ENCODE measurements at places on chromosomes 1 and 21. TPM values are rescaled to one million over a fixed set of nuclear protein-coding genes. Genes with fewer than 3 reads are reported as not detected.

DNA sequence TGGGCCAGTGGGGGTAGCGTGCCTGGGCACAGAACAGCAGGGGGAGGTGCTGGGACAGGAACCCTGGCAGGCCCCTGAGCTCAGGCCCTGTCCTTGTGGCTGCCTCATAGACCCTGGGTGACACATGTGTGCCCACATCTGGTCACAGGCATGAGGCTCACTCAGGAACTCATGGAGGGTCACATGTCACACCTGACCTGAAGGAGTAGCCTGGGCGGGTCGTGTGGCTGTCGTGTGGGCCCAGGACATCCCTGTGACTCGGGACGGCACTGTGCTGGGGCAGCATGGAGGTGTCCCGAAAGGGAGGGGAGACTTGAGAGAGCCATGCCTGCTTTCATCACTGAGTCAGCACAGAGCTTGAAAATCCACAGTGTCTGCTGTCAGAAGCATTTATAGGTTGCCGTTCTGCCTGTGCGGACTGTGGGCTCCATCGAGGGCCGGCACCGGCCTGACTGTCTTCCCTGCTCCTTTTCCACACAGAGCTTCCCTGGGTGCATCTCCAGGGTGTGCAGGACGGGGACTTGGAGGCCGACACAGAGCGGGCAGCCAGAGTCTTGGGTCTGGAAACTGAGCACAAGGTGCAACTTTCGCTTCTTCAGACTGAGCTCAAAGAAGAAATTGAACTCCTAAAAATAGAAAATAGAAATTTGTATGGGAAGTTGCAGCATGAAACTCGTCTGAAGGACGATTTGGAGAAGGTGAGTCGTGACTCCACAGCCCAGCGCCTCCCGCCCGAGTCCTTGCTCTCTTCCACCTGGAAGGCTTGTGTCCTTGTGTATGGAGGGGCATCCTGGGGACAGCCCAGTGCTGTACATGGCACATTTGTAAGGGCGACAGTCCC, 32.8 kb downstream of the PCNT start:
- H3K27me3 ChIP-seq = no peaks in the 10 kb centered on the region
- H3K4me3 ChIP-seq = no peak overlapping the region
- no peak overlapping the region for H3K27ac ChIP-seq
- DNase-seq = no peak
- no peaks in the 10 kb centered on the region for H3K4me1 ChIP-seq

DNA sequence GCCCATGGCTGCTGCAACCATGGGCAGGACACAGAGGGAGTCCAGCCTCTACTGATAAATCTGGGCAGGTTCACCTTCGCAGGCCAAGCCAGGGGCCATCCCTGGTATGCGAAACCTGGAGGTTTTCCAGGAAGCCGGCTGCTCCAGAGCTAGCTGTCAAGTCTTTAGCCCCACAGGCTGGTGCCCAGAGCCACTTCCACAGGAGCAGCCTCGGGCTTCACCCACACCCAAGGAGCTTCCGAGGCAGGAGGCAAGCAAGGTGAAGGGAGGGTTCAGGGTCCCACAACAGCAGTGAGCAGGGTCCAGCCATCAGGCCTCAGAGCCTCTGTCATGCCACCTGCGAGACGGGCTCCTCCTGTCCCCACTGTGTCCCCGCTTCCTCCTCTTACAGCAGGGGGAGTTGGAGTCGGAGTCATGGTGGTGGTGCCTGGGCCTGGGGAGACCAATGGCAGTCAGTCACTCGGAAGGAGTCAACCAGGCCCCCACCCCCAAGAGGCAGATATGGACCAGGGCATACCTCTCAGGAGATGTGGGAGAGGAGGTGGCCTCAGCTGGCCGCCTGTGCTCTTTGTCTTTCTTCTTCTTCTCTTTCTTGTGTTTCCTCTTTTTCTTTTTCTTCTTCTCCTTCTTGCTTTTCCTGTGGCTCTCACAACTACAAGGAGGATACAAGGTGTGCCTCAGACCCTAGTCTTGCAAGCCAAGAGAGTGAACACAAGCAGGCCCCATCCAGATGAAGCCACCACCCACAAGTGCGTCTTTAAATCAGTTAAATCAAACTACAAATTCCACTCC, 2.1 kb downstream of the C1orf35 start:
- peaks cover 7% of the 10 kb centered on the region for H3K4me1 ChIP-seq
- DNase-seq = no peak
- H3K27me3 ChIP-seq = no peaks in the 10 kb centered on the region
- peak overlapping the region; percentile 97 for H3K4me3 ChIP-seq

- no peak overlapping the region for H3K4me3 ChIP-seq
- no peak overlapping the region for H3K27ac ChIP-seq
- no peaks in the 10 kb centered on the region for H3K36me3 ChIP-seq
- peaks cover 7% of the 10 kb centered on the region for H3K4me1 ChIP-seq
Observed at GRCh38 chr1:220956501-220957232, 77.4 kb downstream of the HLX start.

DNA sequence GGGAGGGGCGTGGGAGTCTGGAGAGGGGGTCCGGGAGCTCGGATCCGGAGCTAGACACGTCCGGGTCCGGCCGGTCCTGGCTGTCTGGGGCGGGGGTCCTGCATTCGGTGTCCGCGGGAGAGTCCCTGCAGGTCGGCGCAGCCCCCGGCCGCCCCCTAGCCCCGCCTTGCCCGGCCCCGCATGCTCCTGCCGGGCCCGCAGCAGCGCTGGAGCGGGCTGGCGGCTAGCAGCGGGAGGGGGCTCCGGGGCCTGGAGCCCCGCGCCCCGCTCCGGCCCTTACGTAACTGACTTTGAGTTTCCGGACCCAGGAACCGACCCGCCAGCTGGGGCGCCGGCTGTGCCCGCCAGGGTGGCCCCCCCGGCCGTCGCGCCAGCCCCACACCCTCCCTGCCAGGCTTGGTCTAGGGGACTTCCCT, 26.9 kb upstream of the EPB41 start:
- DNase-seq = no peak
- H3K27me3 ChIP-seq = no peaks in the 10 kb centered on the region
- no peaks in the 10 kb centered on the region for H3K36me3 ChIP-seq
- H3K27ac ChIP-seq = peak overlapping the region; percentile 72
- H3K4me1 ChIP-seq = peaks cover 49% of the 10 kb centered on the region

DNA sequence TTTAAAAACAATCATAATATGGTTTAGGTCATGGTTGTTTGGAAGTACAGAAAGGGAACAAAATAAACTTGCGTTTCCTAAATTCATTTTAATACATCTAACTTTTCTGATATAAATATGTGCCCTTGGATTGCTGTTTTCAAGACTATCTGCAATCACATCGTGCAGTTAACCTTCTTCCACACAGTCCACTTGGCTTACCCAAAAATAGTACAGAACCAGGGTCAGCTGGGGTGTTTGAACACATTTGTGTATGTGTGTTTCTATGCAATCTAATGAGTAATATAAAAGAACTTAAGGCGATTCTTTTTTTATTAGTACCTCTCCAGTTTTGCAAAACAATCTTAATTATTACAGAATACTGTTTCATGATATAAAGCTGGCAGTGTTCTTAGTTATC, 19.9 kb downstream of the SAMSN1 start:
- no peak overlapping the region for H3K4me3 ChIP-seq
- H3K27me3 ChIP-seq = no peaks in the 10 kb centered on the region
- peak overlapping the region; percentile 25 for H3K27ac ChIP-seq
- no peak for DNase-seq
- H3K36me3 ChIP-seq = no peaks in the 10 kb centered on the region
- H3K4me1 ChIP-seq = no peaks in the 10 kb centered on the region

DNA sequence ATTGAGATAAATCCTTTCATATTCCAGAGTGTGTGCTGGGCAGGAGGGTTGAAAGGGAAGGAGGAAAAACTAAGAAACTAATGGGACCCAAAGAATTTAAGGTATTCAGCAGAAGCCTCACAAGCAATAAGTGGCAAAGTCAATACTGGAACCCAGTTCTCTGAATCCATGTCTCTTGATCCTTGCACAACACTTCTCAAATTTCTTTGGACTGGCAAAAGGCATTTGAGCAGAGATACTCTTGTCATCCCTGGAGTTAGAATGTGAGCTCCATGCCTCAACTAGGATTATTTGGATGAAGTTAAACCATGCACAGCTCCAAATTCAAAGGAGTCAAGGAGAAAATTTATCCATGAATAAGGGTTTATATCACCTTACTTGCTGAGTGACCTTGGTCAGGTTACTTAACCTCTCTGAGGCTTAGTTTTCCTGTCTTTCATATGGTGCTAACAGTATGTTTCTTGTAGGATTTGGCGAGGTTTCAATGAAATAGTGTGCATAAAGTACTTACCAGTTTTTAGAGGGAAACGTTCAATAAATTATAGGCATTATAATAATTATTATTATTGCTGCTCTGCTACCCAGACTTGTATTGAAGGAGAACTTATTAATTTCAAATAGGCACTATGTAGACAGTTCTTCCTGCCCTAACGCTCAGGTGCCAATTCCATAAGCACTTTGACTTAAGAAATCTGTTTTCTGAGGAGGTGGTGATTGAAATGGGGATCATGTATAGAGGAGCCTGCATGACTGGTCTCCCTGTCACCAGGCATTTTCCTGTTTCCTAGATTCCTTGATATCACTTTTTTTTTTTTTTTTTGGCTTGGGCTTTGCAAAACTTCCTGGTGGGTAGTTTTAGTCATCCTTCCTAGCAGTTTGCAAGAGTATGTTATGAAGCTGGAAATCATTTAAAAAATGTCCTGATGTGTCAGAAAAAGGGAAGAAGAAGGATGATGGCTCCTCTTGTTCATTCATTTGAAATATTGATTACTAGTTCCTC, 125.0 kb upstream of the JUN start:
- no peak for DNase-seq
- H3K4me3 ChIP-seq = no peak overlapping the region
- no peaks in the 10 kb centered on the region for H3K36me3 ChIP-seq
- peaks cover 28% of the 10 kb centered on the region for H3K4me1 ChIP-seq

DNA sequence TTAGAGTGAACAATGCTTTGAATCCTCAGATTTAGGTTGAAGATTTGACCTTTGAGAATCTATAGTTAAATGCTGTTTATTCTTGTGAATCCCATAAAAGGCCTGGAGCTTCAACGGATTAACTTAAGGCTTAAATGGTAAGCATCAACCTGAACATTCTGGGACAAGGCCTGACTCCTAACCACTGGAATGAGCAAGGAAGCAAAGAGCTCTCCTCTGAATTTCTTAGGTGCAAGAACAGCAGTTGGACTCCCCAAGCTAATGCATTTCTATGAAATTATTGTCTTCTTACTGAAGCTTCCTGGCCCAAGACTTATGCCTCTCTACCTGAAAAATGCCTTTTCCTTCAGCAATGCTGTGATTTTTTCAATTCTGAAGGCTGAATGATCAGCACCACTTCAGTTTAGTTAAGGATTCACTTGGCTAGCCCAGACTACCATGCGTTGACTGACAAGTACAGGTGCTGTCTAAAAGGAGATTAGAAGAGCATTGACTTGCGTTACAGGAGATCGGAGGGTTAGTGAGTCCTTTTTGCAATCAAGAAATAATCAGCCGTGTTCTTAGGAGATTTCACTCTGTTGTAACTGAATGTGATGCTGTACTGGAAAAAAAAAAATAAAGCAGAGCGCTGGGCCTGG, 178.5 kb downstream of the ZC3H11B start:
- no peak for DNase-seq
- H3K4me3 ChIP-seq = no peak overlapping the region
- no peaks in the 10 kb centered on the region for H3K27me3 ChIP-seq
- H3K36me3 ChIP-seq = no peaks in the 10 kb centered on the region

GRCh38 chr1:25725482-25725881, 74.5 kb upstream of the SELENON start:
- H3K27ac ChIP-seq = no peak overlapping the region

GRCh38 chr1:63073309-63074306, 248.8 kb upstream of the FOXD3 start:
- DNase-seq = peak; percentile 13
- no peaks in the 10 kb centered on the region for H3K4me1 ChIP-seq
- no peak overlapping the region for H3K4me3 ChIP-seq
- H3K27me3 ChIP-seq = peaks cover 27% of the 10 kb centered on the region
- H3K36me3 ChIP-seq = no peaks in the 10 kb centered on the region

DNA sequence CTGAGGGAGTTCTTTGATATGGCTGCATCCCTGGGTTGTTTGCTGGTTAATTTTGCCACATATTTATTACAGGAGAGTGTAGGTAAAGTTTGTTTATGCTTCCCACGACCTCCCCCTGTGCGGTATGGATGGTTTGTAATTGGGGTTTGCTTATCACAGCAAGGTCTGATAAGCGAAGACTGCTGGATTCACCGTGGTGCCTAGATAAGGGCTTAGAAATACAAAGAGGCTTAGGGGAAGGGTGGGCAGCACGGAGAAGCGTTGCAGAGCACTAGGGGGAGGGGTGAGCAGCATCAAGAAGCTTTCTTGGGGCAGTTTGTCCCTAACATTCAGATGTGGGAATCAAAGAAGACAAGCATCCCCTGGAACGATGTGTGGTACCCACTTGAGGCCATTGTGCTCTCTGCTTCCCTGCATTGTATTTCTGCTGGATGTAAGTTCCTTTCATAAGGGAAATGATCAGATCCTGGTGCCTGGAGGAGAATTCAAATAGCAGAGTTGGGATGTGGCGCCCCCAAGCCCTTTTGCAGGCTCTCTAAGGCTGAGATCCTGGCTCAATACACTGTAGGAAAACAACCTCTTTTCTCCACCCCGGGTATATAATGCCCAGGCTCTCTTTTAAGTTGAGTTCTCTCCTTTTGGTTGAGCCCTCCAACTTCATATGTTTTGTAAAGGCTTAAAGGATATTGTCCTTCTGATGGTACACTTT, 598.1 kb upstream of the ADGRL4 start:
- no peaks in the 10 kb centered on the region for H3K4me1 ChIP-seq
- H3K27me3 ChIP-seq = no peaks in the 10 kb centered on the region
- DNase-seq = no peak
- H3K27ac ChIP-seq = no peak overlapping the region
- no peak overlapping the region for H3K4me3 ChIP-seq
- no peaks in the 10 kb centered on the region for H3K36me3 ChIP-seq

DNA sequence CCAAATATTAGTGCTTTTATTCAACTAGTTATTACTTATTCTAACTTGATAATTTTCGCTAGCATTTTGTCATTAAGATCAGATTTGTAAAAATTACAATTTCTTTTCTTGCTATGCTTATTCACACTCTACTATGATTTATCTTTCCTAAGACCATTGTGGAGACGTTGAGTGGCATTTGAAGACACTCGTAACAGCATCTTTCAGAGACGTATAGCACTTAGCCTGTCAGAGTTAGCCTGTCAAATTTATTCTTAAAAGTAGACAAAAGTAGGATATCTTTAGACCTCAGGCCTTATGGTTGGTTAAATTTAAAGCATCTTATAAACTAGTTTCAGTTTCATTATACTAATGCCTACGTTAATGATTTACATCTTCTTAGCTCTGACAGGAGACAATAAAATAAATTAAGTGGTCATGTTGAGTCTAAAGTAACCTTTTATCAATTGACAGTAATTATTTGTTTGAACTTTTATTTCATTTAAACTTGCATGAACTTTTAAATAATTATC, 1410.1 kb downstream of the MRPL39 start:
- no peak for DNase-seq
- no peak overlapping the region for H3K4me3 ChIP-seq
- no peaks in the 10 kb centered on the region for H3K4me1 ChIP-seq
- H3K36me3 ChIP-seq = no peaks in the 10 kb centered on the region
- H3K27me3 ChIP-seq = no peaks in the 10 kb centered on the region

- H3K27me3 ChIP-seq = no peaks in the 10 kb centered on the region
- no peak overlapping the region for H3K27ac ChIP-seq
- no peaks in the 10 kb centered on the region for H3K36me3 ChIP-seq
- H3K4me1 ChIP-seq = no peaks in the 10 kb centered on the region
Observed at GRCh38 chr1:38297842-38298241, 251.2 kb upstream of the POU3F1 start.

Gene KCND3
- 10.2 TPM for total RNA-seq

Gene CFAP57
- 0.73 TPM for total RNA-seq

Gene COL18A1
- total RNA-seq = 90.2 TPM

Gene MCOLN2
- 2.8 TPM for total RNA-seq

Gene LYSMD1
- total RNA-seq = 8.7 TPM

Gene ANKRD34A
- total RNA-seq = 0.82 TPM

Gene ARHGEF16
- total RNA-seq = 11.8 TPM

Gene LSS
- total RNA-seq = 184 TPM

Gene TNFRSF9
- total RNA-seq = 0.70 TPM
